NCI-H1930 (cell line): ENCODE measurements at places on chromosomes 1 and 21.
A peak's percentile ranks its signal among the peaks of the same experiment; 100 is the strongest.

GRCh38 chr1:62720946-62721554 is 32.9 kb upstream of the DOCK7 start:
- DNase-seq: no peak

DNA sequence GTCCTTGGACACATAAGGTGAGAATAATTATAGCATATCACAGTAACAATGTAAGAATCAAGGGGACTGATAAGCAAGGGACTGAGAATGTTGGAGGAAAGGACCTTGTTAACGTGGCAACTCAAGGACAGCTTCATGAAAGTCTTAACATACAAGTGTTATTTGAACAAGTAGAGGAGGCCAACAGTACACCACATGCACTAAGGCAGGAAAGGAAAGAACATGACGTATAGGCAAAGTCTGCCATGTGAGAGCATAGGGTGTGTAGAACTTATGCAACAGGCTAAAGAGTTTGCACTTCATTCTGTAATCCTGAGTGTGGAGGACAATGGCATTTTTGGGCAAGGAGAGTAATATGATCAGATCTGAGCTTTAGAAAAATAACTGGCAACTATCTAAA is 33.3 kb upstream of the DIRAS3 start:
- DNase-seq: no peak

- no peak for DNase-seq
Measured at GRCh38 chr1:160626509-160627342, 20.1 kb downstream of the SLAMF1 start.

GRCh38 chr1:180951836-180952656 is 39.3 kb downstream of the KIAA1614 start:
- DNase-seq: no peak

DNA sequence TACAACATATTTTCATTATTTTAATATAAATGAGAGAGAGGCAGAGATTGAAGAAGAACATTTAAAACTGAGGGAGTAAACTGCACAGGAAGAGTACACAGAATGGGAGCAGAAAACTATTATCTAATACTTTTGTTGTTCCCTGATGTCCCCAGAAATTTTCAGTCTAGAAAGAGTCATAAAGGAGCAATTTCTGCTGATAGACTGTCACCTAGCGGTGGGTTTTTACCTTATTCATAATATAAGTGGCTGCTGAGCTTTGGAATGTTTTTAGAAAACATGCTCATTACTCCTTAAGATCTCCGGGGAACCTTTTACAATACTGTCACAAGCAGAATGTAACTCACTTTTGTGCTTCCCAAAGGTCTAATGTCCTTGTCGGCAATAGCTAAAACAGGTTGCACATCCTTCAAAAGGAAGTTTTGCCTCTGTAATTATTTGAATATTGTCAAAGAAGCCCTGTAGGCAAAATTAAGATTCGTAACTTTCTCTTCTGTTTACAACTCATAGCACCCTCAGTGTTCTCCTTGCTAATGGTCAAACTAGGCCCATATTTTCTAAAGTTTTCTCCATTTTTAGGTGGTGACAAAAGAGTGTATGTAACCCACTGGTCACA is 4.9 kb upstream of the NPL start:
- no peak for DNase-seq

DNA sequence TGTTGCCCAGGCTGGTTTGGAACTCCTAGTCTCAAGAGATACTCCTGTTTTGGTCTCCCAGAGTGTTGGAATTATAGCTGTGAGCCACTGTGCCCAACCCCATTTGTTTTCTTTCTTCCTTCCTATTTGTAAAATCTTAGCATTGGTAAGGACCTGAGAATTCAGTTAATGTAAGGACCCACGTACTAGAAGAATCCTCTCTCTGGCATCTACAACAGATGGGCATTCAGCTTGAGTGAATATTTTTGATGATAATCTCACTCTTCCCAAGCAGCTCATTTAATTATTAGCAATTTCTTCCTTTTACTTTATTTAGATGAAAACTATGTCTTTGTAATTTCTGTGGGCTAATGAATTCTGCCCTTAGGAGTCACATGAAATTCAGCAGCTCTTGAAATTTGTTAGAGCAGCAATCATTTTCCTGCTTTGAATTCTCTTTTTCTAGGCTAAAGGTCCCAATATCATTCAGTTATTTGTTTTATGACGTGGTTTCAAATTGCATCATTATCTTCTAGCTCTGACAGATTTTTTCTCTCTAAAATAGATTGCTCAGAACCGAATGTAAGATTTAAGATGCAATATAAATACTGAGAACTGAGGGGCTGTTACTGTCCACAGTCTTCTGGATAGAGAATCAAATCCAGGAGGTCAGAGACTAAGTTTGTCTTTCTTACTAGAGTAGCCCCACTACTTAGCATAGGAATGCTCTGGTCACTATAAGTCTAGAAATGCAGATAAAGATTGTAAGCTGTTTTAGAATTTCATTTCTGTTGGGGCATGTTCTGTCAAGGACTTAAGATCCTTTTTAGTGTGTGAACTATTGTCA is 59.4 kb downstream of the EPB41 start:
- no peak for DNase-seq

GRCh38 chr21:35697321-35697808 is 363.0 kb downstream of the SETD4 start:
- no peak for DNase-seq

DNA sequence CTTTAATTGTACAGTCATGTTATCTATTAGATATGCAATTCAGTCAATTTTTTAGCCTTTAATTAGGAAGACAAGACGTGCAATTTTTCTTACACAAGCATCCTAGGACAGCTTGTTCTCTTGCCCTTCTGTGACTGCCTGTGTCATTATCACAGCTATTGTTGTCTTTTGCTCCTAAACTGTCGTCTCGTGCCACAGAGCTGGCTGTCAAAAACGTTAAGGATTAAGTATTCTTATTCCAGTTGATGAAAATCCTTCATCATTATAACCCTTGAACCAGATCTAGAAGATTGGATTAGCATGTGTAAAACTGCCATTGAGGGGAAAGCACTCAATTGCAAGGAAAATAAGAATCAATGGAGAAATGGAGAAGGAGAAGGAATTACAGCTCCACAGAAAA is 43.8 kb upstream of the AIM2 start:
- DNase-seq: no peak

- no peak for DNase-seq
Measured at GRCh38 chr1:27478098-27478497, 11.9 kb downstream of the WASF2 start.

DNA sequence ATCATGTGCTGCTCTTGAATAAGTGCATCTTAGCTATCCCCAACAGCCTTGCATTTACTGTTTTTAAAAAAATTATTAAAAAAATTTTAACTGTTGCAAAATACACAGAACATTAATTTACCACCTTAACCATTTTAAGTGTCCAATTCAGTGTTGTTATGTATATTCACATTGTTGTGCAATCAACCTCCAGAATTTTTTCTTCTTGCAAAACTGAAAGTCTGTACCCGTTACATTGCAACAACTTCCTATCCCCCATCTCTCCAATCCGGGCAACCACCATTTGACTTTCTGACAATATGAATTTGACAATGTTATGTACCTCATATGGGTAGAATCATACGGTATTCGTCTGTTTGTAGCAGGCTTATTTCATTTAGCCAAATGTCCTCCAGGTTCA is 83.1 kb downstream of the FMN2 start:
- DNase-seq: no peak

GRCh38 chr1:56034847-56035481 is 544.4 kb downstream of the PLPP3 start:
- no peak for DNase-seq

- no peak for DNase-seq
Measured at GRCh38 chr1:230788561-230789275, 41.5 kb downstream of the CAPN9 start.

DNA sequence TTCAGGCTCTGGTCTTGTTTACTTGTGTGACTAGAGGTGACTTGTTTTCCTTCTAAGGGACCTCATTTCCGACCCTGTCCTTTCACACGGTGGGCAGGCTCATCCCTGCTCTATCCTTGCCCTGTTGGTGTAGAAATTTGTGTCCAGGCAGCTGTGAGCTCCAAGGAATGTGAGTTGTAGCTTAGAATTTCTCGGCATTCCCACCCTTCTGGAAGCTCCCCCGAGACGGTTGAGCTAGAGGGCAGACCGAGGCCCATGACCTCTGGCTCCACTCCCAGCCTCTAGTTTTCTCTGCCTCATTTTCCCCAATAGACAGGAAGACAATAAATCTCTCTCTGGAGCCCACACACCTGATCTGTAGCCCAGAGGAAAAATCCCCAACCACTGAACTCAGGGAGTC is 100.9 kb downstream of the NAV1 start:
- DNase-seq: no peak

- DNase-seq: no peak
Measured at GRCh38 chr21:43208561-43209332, 39.9 kb downstream of the CRYAA start.

DNA sequence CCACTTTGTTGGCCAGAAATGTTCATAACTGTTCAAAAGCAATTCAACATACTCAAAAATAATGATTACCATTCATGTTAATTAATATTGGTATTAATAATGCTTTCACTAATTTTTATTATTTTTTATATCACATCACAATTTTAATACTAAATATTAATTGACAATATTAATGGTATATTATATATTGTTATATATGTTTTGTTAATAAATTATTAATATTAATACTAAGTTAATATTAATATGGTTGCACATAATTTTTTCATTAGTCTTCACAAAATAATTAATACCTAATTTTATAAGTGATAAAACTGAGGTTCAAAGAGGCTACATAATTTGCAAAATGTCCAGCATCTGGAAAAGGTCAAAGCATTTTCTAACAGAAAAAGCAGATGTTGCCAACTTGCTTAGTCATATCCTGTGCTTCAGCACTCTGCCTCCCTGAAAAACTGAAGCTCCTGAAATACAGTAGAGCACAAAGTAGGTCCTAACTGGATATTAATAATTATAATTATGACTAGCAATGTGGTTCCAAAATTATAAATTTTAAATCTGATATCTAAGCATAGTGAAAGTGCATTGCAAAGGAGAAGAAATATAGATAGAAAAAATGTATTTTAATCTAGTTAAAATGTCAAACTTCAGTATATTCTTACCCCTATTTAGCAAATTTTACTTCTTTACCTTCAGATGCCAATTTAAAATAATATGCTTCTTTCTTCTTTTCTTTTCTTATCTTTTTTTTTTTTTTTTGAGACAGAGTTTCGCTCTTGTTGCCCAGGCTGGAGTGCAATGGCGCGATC is 123.2 kb upstream of the TNFSF4 start:
- no peak for DNase-seq

DNA sequence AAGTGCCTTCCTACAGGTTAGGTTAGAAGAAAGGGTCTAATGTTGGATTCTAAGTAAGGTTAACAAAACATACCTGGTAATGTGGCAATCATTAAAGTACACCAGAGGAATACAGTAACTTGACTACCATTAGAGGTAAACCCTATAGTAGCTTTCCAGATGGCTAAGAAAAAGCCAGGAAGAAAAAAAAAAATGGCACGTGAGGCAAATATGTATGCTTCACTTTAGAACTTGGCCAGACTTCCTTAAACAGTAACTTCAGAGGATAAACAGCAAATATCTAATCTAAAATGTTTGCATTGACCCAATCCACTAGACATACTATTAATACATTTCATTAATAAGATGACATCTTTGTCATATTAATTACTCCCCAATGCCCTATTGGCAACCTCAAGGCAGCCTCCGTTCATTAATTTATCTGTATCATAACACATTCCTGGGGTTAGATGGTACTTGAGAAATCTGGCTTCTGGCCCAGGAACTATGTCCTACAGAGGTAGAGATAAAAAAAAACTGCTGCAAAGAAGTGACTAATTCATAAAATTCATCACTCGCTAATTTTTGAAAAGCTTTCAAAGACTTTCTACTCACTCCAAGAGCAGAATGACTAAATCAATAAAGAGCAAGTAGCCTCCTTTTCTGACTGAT is 5.8 kb downstream of the DCAF8 start:
- no peak for DNase-seq

GRCh38 chr1:47941609-47942239 is 55.5 kb downstream of the TRABD2B start:
- DNase-seq: no peak

GRCh38 chr1:217493290-217493689 is 137.6 kb downstream of the GPATCH2 start:
- no peak for DNase-seq

DNA sequence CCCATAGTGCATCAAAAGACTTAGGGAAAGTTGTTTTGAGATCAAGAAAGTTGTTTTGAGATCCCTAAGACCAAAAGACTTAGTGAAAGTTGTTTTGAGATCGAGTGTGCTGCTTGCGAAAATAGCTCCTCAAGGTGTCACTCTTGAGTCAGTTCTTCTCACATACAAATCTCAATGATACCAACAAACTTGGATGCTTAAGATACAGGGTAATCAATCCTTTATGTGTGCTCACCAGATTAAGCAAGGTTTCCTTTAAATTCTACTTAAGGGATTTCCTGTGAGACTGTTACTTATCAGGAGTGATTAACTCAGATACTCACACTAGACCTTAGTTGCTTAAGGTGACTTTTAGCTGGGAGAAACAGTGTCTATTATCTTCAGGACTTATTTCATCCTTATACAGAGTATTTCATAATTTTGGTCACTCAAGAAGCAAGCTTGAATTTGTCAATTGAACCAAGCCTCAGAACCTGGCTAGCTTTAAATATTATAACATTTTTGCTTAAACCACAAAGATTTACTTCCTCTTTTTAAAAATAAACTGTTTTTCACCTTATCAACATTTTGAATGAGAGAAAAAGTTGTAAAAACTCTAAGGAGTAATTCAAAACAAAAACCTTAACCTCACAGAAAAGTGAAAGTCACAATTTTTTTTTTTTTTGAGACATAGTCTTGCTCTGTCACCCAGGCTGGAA is 8.0 kb upstream of the RLF start:
- no peak for DNase-seq

- peak; percentile 77 for DNase-seq
Measured at GRCh38 chr1:156920233-156921052, at the start of gene LRRC71. Gene LRRC71, plus strand, starts transcription at chr1:156920632. Its CDS starts 172 bp downstream, at chr1:156920804.

- DNase-seq: peak; percentile 87
Measured at GRCh38 chr1:208731981-208732821, 488.0 kb upstream of the PLXNA2 start.

DNA sequence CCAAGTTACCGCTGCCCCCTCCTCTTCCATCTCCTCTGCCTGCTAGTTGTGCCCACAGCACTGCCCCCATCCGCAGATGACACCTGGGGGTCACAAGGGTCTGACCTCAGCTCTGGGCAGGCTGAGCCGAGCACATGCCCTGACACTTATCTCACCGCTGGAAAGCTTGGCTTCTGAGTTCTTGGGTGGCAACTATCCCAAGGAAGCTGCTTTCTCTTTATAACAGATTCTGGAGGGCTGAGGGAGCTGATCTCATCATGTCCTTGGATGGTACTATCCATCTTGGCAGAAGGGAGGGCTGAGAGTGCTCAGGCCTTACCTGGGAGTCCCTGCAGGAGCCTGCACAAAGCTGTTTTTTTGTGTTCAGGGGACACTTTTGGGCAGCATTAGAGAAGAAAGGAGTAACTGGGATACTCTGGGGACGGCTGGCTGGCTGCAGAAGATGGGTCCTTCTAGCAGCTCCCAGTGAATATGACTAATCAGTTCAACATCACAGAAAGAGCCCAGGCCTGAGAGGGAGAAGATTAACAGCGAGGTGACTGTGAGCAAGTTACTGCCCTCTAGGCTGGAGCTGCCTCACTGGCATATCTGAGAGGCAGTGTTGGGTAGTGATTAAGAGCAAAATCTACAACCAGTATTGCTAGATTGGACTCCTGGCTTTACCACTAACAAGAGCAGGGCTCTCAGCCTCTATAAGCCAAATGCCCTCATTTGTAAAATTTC is 71.6 kb downstream of the PLXNA2 start:
- DNase-seq: no peak

- peak; percentile 41 for DNase-seq
Measured at GRCh38 chr1:74504125-74504932, 8.1 kb downstream of the LRRC53 start.
